ENCODE measurements at places on chromosomes 11 and 22. TPM values are rescaled to one million over a fixed set of nuclear protein-coding genes. Genes with fewer than 3 reads are reported as not detected.

GRCh38 chr22:20146777-20147176, 4.1 kb downstream of the CCDC188 start:
- H3K27ac ChIP-seq: no peak overlapping the region
- H3K4me3 ChIP-seq: no peak overlapping the region
- no peaks in the 10 kb centered on the region for H3K27me3 ChIP-seq
- H3K36me3 ChIP-seq: no peaks in the 10 kb centered on the region
- no peaks in the 10 kb centered on the region for H3K4me1 ChIP-seq

DNA sequence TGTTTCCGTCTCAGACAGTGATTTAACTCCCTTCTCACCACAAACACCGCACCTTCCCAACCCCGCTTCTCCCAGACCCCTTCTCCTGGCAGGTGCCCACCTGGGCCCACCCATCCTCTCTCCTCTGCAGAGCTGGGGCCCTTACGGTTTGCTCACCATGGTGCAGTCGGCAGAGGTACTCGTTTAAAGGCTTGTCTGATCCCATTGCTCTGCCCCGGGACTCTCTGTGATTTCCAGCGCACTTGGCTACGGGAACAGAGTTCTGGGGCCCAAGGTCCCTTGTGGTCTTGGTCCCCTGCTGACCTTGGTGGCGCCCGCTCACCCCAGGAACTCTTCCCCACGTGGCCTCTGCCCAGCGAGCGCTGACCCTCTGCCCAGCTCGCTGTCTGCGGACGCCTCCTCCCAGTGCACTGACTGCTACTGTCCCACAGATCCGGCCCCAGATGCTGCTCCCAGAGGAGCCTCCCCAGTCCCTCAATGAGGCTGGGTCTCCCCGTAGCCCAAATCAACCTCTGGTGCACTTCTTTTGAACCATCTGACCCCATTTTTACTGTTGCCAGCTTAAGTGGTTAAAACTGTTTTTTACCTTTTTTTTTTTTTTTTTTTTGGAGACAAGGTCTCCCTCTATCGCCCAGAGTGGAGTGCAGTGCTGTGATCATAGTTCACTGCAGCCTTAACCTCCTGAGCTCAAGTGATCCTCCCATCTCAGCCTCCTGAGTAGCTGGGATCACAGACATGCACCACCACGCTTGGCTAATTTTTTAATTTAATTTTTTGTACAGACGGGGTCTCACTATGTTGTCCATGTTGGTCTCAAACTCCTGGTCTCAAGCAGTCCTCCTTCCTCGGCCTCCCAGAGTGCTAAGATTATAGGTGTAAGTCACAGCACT, 21.3 kb upstream of the CTSD start:
- no peaks in the 10 kb centered on the region for H3K27me3 ChIP-seq
- no peaks in the 10 kb centered on the region for H3K36me3 ChIP-seq
- no peak for DNase-seq
- no peaks in the 10 kb centered on the region for H3K4me1 ChIP-seq
- H3K27ac ChIP-seq: no peak overlapping the region
- no peak overlapping the region for H3K4me3 ChIP-seq

- H3K4me1 ChIP-seq: peaks cover 35% of the 10 kb centered on the region
- no peak for DNase-seq
- no peaks in the 10 kb centered on the region for H3K27me3 ChIP-seq
- no peak overlapping the region for H3K4me3 ChIP-seq
- H3K27ac ChIP-seq: peak overlapping the region; percentile 87
Observed at GRCh38 chr22:37186997-37187522, 987 bp downstream of the C1QTNF6 start.

DNA sequence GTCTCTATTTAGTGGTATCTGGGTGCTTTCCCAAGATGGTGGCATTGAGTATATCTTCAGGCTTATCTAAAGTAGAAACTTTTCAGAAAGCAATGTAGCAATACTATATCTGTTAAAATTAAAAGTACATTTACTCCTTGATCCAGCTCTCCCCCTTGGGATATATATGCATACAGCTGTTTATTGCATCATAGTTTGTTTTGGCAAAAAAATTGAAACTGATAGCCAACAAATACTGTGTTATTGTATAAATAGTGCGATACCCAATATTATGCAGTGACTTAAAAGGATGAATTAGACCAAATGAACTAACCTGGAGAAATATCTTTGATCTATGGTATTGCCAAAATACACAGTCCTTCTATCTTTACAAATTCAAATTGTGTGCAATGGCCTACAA, 8.4 kb upstream of the OR10A3 start:
- DNase-seq: no peak
- no peak overlapping the region for H3K27ac ChIP-seq
- H3K4me3 ChIP-seq: no peak overlapping the region
- no peaks in the 10 kb centered on the region for H3K4me1 ChIP-seq

GRCh38 chr22:17705951-17706900, 67.7 kb downstream of the BCL2L13 start:
- no peaks in the 10 kb centered on the region for H3K4me1 ChIP-seq
- H3K4me3 ChIP-seq: no peak overlapping the region
- peaks cover 17% of the 10 kb centered on the region for H3K36me3 ChIP-seq
- peak overlapping the region; percentile 30 for H3K27ac ChIP-seq
- H3K27me3 ChIP-seq: no peaks in the 10 kb centered on the region
- no peak for DNase-seq

- no peak overlapping the region for H3K27ac ChIP-seq
Observed at GRCh38 chr11:7548659-7549274, 35.0 kb downstream of the PPFIBP2 start.

- H3K27ac ChIP-seq: no peak overlapping the region
- DNase-seq: no peak
- no peaks in the 10 kb centered on the region for H3K36me3 ChIP-seq
- H3K27me3 ChIP-seq: no peaks in the 10 kb centered on the region
- H3K4me3 ChIP-seq: no peak overlapping the region
- H3K4me1 ChIP-seq: no peaks in the 10 kb centered on the region
Observed at GRCh38 chr11:105789579-105790420, 179.9 kb downstream of the GRIA4 start.

DNA sequence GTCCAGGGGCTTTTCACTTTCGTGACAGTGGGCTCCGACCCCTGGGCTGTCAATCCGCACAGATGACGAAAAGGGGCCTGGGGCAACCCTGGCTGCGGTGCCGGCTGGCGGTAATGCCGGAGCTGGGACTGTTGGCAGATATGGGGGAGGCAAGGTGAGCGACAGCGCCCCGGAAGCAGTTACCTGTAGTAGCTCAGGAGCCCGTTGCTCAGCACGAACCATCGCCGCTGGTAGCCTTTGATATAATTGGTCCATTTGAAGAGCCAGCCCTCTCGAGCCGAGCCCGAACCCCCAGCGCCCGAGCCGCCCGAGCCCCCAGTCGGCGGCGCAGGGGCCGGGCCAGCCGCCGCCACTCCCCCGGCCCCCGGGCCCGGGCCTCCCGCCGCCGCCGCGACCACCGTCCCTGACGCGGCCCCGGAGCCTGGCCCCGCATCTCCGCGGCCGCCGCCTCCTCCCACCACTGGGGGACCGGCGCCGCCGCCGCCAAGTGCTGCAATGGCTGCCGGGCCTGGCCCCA, 396 bp downstream of the OSBP start:
- peak overlapping the region; percentile 94 for H3K4me3 ChIP-seq
- H3K4me1 ChIP-seq: peaks cover 38% of the 10 kb centered on the region
- DNase-seq: no peak
- H3K27me3 ChIP-seq: no peaks in the 10 kb centered on the region
- no peaks in the 10 kb centered on the region for H3K36me3 ChIP-seq

- no peaks in the 10 kb centered on the region for H3K27me3 ChIP-seq
- H3K4me3 ChIP-seq: no peak overlapping the region
- no peak overlapping the region for H3K27ac ChIP-seq
- no peaks in the 10 kb centered on the region for H3K4me1 ChIP-seq
- H3K36me3 ChIP-seq: peaks cover 32% of the 10 kb centered on the region
- DNase-seq: no peak
Observed at GRCh38 chr11:57551941-57552340, 14.5 kb downstream of the SMTNL1 start.

GRCh38 chr11:57646799-57647303, 2.9 kb downstream of the YPEL4 start:
- DNase-seq: no peak
- peak overlapping the region; percentile 55 for H3K27ac ChIP-seq
- no peaks in the 10 kb centered on the region for H3K36me3 ChIP-seq
- H3K4me3 ChIP-seq: no peak overlapping the region
- H3K27me3 ChIP-seq: no peaks in the 10 kb centered on the region

DNA sequence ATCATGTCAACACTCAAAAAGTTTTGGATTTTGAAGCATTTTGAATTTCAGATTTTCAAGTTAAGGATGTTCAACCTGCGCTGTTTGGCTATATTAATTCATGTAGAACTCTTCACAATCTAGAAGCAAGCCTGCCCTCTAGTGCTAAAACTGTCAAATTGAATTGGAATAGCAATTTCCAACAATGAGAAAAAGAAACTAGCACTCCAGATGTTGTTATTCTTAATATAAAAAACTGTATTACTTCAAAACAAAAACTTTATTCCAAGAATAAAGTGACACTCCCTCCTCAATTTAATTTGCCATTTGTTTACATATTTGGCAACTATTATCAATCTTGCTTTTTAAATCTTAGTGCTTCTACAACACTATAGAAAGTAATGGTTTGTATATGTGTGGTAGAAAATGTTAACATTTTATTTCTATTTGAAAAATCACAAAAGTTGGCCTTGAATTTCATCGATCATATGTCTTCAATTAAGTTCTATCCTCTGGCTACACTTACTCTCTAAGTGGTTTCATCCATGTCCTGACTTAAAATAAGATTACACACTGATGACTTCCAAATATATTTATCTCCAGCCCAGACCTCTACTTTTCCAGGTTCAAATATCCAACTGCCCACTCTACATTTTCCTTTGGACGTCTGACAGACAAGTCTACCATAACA, 36.6 kb downstream of the DCUN1D5 start:
- peaks cover 2% of the 10 kb centered on the region for H3K36me3 ChIP-seq
- peak overlapping the region; percentile 38 for H3K27ac ChIP-seq
- peak; percentile 56 for DNase-seq
- no peak overlapping the region for H3K4me3 ChIP-seq

GRCh38 chr11:30816959-30817880, 231.1 kb upstream of the MPPED2 start:
- H3K36me3 ChIP-seq: no peaks in the 10 kb centered on the region
- no peak for DNase-seq
- H3K4me3 ChIP-seq: no peak overlapping the region
- no peaks in the 10 kb centered on the region for H3K27me3 ChIP-seq
- H3K4me1 ChIP-seq: peaks cover 10% of the 10 kb centered on the region

DNA sequence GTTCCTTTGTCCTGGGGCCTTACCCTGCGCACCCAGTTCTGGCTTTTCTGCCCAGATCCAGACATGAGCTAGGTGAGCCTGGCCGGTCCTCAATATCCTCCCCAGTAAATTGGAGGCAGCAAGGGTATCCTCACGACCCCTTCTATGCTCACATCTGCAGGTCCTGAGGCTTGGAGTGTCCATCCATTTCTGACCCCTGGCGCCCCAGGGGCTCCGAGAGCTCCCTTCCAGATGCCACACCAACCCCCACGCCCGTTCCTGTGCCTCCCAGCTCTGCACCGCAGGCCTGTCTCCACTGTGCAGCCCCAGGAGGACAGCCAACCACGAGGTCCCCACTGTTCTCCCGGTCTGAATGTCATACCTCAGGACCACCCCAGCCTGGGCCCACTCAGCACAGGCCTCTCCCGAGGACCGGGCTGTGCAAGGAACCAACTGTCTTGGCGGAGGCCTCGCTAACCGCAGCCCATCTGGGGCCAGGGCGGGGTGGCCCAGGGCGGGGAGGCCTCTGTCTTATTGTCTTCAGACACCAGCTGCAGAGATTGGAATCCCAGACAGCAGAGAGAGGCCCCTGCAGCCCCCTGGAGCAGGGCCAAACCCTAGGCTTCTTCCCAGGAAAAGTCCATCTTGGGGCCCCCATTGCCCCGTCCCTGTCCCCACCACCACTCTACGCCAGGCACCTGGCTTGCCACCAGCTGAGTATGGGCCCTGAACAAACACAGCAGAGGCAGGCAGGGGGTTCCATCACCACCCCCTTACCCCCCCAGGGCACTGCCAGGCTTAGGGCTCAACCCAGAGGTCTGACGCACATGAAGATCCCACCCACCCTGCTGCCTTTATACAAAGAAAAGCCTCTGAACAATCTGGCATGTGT, 39.3 kb downstream of the ALX4 start:
- H3K4me1 ChIP-seq: no peaks in the 10 kb centered on the region
- H3K27ac ChIP-seq: no peak overlapping the region
- peak; percentile 59 for DNase-seq
- no peaks in the 10 kb centered on the region for H3K36me3 ChIP-seq
- no peaks in the 10 kb centered on the region for H3K27me3 ChIP-seq

DNA sequence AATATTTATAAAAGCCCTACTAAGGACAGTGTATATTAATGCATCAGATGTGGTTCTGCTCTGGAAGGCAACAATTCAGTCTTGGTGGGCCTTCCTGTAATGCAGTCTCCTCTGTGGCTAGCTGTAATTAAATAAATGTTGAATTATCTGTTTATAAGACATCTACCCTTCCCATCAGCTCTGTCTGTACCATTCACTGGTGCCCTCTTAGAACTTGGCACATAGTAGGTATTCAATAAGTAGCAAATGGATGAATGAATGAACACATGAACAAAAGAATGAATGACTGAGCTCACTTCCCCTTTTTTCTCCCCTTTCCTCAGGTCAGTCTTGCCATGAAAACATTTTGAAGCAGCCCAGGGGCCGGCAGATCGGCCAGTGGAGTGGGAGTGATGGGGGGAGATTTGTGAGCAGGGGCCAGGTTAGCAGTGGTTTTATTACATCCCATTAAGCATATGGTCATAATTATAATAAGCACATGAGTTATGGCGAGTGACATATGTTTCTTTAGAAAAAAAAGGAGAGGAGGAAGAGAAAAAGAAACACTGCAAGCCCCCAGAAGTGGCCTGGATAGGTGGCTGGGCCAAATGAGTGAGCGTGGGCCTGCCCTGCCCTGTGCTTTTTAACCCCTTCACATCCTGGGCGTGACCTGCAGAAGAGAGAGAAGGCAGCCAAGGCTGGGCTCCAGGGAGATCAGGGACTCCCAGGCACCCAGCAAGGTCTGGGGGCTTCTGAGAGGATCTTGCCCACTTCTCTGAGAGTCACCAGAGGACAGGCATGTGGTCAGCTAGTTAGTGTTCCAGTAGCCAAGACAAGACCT, 48.6 kb upstream of the CD82 start:
- no peaks in the 10 kb centered on the region for H3K27me3 ChIP-seq
- H3K4me3 ChIP-seq: no peak overlapping the region
- no peak overlapping the region for H3K27ac ChIP-seq
- DNase-seq: no peak
- no peaks in the 10 kb centered on the region for H3K4me1 ChIP-seq

DNA sequence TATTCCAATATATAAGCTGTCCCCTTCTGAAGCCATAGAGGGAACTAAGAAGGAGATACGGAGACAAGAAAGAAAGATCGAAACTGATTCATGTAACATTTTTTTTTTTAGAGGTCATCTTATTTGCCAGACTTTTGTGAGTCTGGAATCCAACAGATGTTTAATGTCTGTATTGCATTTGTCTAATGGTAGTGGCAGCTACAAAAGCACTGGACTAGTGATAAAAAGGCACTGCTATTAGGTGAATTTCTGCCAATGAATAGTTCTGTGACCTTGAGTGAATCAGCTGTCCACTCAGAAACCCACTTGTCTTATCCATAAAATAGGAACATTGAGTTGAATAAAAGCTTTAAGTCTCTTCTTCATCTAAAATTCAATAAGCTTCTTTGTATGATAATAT, 25.8 kb upstream of the LUZP2 start:
- H3K4me1 ChIP-seq: no peaks in the 10 kb centered on the region
- H3K27me3 ChIP-seq: no peaks in the 10 kb centered on the region
- DNase-seq: no peak
- H3K36me3 ChIP-seq: no peaks in the 10 kb centered on the region

- H3K4me3 ChIP-seq: no peak overlapping the region
- peak overlapping the region; percentile 59 for H3K27ac ChIP-seq
- DNase-seq: no peak
- no peaks in the 10 kb centered on the region for H3K27me3 ChIP-seq
Observed at GRCh38 chr11:70116386-70117065, 38.4 kb downstream of the ANO1 start.

Gene HEPN1
- total RNA-seq: not detected

Gene LTBP3
- 61.8 TPM for total RNA-seq

Gene MTMR3
- total RNA-seq: 22.0 TPM
